Stomach (tissue), 19 donors: ENCODE measurements at places on chromosomes 5 and 9. TPM values are rescaled to one million over a fixed set of nuclear protein-coding genes. Genes with fewer than 3 reads are reported as not detected.
A peak's percentile ranks its signal among the peaks of the same experiment; 100 is the strongest.

- DNase-seq, result no peak
Measured at GRCh38 chr5:29208024-29208423, 1985.5 kb upstream of the CDH6 start.

GMCL2 gene
- polyA plus RNA-seq, result not detected

SOX30 gene
- polyA plus RNA-seq, result not detected

TAF11L3 gene
- not detected for polyA plus RNA-seq

PAEP gene
- polyA plus RNA-seq, result not detected

QRFP gene
- polyA plus RNA-seq, result not detected

GRCh38 chr5:139415221-139415861, 11.5 kb upstream of the SPATA24 start:
- DNase-seq, result peak; percentile 47

GRCh38 chr5:174843263-174844250, 119.2 kb downstream of the MSX2 start:
- peak; percentile 51 for DNase-seq

AK6 gene
- polyA plus RNA-seq, result 40.8 TPM

- DNase-seq, result no peak
Measured at GRCh38 chr5:107456281-107456715, 214.4 kb downstream of the EFNA5 start.

DNA sequence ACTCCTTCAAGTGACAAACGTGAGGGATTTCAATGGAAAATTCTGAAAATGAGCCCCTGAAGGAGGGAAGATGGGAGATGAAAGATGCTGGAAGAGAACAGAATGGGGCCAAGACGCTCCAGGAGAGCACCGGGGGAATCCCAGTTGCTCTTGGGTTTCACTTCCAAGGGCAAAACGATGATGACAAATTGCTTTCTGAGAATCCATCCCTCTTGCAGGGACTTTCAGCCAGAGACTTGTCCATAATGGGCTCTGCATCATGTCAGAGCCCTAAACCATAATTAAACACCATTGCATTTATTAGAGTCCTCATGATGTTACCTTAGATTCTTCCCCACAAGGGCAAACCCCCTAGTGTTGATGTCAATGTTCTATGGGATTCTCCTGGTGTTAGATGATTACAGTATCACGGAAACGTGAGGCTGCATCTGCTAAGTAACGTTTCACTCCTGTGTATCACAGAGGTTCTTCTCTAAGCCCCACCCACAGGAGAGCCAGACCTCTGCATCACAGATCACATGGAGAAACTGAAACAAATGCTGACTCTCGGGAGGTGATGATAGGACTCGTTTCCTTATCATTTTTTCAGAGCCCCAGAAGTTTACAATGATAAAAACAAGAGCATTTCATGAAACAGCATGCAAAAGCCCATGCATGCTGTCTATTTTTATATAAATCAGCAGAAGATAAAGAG, 114.4 kb downstream of the TENT4A start:
- no peak for DNase-seq

DNA sequence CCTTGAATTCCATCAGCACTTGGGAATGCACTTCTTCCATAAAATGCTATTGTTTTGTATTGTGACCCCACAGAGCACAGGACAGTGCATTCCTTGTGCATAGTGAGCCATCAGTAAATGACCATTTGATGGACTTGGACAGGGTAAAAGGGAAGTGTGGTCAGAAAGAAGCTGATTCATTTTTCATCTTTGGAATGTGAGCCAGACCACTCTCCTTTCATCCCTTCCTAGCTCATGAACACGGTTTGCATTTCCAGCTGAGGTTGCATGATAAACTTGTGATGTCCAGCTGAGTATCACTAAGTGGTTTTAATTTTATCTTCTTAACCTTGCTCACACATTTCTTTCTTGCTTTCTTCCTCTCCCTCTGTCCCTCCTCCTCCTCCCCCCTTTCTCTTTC, 101.3 kb downstream of the NUDT12 start:
- no peak for DNase-seq

DNA sequence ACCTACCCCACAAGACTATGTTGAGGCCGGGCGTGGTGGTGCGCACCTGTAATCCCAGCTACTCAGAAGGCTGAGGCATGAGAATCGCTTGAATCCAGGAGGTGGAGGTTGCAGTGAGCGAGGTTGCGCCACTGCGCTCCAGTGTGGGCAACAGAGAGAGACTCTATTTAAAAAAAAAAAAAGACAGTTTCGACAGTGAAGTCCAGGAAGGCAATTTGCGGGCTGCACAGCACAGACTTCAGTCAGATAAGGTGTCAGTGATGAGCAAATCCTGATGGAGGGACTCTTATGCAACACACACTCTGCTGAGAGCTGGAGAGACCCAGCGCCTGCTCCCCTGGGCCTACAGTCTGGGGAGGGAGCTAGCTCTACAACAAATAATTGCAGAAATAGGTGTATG, 14.2 kb downstream of the CCNJL start:
- DNase-seq, result no peak

DNA sequence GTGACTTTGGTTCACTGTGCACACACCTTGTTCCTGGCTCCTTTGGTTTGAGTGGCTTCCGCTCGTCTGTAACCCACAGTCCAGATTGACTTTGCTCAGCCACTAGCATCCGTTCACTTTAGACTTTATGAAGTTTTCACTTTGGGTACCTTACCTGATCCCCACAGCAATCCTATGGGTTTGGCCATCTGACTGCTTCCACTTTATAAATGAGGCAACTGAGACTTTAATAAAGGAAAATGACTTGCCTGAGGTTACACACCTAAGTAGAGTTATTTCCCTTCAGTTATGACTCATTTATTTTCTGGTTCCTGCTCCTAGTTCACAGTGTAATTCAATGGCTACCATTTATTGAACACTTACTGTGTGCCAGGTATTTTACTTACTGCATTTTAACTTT, 94.2 kb upstream of the SAP30L start:
- DNase-seq, result no peak

DNA sequence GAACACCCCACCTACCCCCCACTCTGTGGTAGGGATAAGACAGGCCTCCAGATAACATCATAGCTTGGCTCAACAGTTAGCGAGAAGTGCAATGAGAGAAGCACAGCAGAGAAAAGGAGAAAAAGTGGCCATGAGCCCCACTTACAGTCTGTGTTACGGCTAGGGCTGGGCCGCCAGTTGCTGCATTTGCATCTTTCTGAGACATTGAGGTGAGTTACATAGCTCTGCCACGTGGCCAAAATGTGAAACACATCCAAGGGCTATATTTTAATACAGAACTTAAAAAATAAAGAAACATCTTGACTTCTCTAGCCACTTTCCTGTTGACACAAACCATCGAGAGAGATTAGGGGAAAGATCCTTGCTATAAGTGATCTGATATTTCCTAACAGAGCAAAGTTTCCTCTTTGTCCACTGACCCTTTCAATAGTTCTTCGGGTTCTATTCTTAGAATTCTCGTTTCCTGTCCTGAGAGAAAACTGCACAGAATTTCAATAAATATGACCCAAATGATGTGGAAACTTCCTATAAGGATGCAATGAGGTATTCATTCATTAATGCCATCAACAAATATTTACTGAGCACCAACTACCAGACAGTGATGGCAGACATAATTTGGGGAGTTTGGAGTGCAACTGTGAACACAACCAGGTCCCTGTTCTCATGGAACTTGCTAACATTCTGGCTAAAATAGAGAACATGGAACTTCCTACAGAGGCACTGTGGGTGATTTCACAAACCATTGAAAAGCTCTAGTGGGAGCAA, 3.2 kb upstream of the TLE4 start:
- DNase-seq, result no peak

ADAMTS13 gene
- 8.3 TPM for polyA plus RNA-seq

GRCh38 chr5:178994580-178995340, at the start of gene GRM6:
GRM6 (minus strand) TSS chr5:178995320; CDS start chr5:178994944, 376 bp downstream.
- DNase-seq, result peak; percentile 25

LCN15 gene
- polyA plus RNA-seq, result not detected

- no peak for DNase-seq
Measured at GRCh38 chr5:42285230-42285629, 138.0 kb upstream of the GHR start.

APBA1 gene
- 0.50 TPM for polyA plus RNA-seq

PCDHGA7 gene
- 0.30 TPM for polyA plus RNA-seq

DNA sequence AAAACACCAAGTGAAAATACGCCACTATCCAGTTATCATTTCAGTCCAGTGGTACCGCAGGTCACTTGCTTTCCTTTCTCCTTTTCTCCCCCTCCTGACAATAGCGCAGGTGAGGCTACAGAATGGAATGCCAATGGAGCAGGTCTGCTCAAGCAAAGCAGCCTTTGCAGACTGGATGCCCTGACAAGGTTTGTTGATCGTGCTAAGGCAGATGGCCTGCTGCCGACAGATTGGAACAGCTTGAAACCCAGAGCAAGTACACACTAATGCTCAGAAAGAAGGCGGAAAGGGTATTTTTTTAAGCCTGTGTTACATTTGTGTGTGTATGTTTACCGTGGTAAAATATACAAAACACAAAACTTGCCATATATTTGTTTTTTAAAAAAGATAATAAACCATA, 19.4 kb downstream of the SPACA9 start:
- no peak for DNase-seq

GRCh38 chr9:95008151-95008771, 281.8 kb downstream of the AOPEP start:
- DNase-seq, result no peak

GRCh38 chr9:85213650-85214607, 527.8 kb downstream of the AGTPBP1 start:
- DNase-seq, result no peak

GAS1 gene
- 2.5 TPM for polyA plus RNA-seq

GRCh38 chr9:78030296-78030552, 1.4 kb downstream of the GNAQ start:
- no peak for DNase-seq

CDX1 gene
- polyA plus RNA-seq, result not detected

GRCh38 chr5:124733329-124733650, 13.1 kb downstream of the ZNF608 start:
- no peak for DNase-seq

DNA sequence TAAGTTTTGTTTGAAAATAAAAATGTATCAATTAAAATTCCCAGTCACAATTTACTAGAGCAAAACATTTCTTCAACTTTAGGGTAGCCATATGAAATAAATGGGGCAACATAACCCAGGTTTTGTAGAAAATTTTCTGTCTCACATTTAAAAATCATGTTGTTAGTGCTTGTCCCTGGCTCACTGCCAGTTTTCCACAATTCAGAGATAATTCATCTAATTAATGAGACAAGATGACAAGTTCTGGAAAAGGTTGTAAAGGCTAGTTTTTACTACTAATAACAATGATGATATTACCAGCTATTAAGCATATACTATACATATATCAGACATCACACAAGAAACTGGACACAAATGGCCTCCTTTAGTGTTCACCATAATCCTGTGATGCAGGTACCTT, 45.9 kb downstream of the MEGF9 start:
- DNase-seq, result no peak

- no peak for DNase-seq
Measured at GRCh38 chr5:73948720-73949119, 322.7 kb downstream of the ARHGEF28 start.

GRCh38 chr5:55853818-55854217, 2.7 kb downstream of the IL31RA start:
- DNase-seq, result no peak

MARCOL gene
- polyA plus RNA-seq, result not detected

- DNase-seq, result no peak
Measured at GRCh38 chr5:37120270-37120669, 128.9 kb downstream of the CPLANE1 start.

- DNase-seq, result peak; percentile 37
Measured at GRCh38 chr9:87445646-87446045, 52.0 kb upstream of the DAPK1 start.

DNA sequence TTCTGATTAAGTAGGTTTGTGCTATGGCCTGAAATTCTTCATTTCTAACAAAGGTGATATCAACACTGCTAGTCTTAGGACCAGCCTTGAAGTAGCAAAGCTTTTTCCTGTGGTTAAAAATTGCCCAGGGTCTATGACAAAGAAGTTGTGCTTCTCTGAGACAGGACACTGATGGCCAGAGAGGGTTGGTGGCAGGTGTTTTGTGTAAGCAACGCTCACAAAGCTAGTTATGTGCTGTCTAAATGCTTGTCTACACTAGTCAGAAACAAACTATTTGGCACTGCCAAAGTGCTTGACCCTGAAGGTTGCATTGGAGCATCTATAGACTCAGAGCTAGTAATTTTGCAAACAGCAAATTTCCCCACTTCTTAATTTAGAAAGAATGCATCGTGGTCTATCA, 44.1 kb upstream of the SELENOP start:
- DNase-seq, result no peak

DNA sequence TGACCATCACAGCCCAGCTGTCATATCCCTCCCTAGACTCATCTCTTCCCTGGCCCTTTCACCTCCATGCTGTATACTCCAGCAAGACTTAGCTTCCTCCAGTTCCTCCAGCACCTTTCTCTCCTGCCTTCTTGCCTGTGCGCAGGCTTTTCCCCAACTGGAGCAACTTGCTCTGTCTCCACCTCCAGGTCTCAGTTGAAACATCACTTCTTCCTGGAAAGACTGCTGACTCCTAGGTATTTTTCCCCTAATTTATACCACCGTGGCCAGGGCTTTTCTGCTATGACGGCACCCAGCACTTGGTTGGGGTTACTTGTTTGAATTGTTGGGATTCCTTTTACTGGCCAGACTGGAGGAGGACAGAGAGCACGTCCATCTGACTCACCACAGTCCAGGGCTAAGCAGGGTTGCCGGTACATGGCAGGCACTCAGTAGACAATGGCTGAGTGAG, 67.5 kb downstream of the KCNIP1 start:
- DNase-seq, result peak; percentile 35

- peak; percentile 64 for DNase-seq
Measured at GRCh38 chr5:64939772-64940510, 171.2 kb downstream of the CWC27 start.

- no peak for DNase-seq
Measured at GRCh38 chr5:72295539-72295938, 24.5 kb downstream of the MRPS27 start.

GRCh38 chr9:68704498-68704813, 584 bp upstream of the PIP5K1B start:
- no peak for DNase-seq

GRCh38 chr5:102918986-102919610, 164.0 kb downstream of the PAM start:
- DNase-seq, result no peak

DNA sequence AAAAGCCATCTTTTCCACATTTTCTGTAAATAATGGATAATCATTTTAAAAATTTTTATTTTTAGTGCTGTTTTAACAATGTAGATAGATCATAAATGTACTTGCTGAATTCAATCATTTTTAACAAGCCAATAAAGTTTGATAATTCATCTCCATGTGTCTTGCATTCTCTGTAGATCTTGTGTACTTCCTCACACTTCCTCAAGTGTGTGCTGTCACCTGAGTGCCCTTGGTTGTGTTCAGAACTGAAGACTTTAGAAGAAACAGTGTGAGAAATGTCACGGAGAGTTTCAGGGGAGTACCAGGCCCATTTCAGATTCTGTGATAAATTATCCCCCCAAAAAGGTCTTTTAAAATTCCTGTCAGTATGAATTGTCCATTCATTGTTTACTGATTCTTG, 146.0 kb downstream of the NTRK2 start:
- no peak for DNase-seq

GRCh38 chr5:163408311-163408923, 29.0 kb upstream of the CCNG1 start:
- peak; percentile 85 for DNase-seq

- DNase-seq, result no peak
Measured at GRCh38 chr5:27010646-27011045, 27.7 kb downstream of the CDH9 start.
